ENCODE measurements at places on chromosomes 16 and 17.
A peak's percentile ranks its signal among the peaks of the same experiment; 100 is the strongest.

DNA sequence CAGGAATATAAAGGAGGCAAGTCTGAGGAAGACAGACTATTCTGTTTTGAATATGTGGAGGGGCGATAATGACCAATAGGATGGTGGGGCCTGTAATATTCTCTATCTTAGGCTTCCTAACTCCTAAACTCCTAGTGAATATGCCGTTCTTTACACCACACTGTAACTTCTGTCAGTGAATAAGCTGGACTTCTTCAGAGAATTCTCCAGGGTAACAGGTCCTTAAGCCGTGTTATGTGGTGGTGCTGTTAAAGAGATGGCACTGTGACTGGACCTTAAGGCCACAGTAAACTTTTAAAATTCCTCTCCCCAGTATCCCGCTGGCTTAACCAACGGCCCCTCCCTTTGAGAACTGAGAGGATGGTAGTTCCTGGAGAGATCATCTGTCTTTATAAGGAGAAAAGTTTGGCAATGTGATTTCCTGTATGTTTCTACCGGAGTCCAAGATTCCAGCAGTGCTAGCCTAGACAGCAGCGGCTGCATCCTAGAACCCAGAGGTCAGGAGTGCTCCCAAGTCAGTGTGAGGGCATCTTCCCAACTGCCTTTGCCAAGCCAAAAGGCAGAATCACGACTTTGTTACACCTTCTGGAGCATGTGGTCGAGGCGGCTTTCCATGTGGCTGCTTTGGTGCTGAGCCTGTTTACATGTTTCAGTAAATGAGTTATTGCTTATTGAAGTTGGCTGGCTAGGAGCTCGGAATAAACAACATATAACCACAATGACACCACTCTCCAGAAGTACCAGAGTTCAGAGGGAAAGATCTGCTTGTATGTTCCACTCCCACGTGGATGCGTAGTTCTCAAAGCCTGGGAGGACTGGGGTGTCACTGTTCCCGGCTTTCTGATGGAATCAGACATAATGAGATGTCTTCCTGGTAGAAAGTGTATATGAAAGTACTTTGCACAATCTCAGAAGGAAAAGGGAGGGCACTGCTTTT is 41.0 kb downstream of the TUBD1 start:
- DNase-seq: no peak

GRCh38 chr17:4393806-4394205 is 27.3 kb upstream of the UBE2G1 start:
- no peak for DNase-seq

- DNase-seq: no peak
Measured at GRCh38 chr17:34456121-34456520, 93.1 kb upstream of the CCL1 start.

DNA sequence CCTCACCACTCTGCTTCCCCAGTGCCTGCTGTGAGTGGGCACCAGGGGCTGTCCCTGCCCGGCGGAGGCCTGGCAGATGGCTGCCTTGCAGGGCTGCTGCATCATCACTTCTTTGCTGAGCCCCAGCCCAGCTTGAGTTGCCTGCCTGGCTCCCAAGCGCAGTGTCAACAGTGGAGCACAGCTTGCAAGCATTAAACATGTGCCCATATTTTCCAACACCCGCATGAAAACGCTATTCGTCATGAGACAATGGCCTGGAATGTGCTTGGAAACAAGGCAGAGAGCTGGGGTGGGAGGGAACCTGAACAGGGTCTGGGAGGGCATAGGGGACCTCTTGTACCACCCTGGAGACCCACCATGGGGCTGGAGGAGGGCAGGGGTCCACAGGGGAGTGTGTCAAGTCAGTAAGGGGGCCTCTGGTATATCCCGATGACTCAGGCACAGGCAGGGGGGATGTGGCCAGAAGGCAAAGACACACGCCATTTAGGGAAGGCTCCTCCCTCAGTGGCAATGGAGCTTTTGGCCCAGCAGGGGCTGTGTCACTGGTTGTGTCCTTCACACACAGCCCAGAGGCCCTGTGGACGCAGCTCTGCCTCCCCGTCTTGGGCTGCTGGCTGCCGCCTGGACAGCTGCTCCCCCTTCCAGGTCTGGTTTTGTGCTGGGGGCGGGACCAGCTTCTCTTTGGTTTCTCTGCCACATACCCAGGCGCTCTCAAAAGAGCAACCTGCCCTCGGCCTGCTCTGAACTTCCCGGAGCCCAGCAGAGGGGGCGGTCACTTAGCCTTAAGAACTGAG is 17.4 kb upstream of the MTSS2 start:
- DNase-seq: peak; percentile 76

- DNase-seq: no peak
Measured at GRCh38 chr16:62298600-62298999, 262.4 kb upstream of the CDH8 start.

DNA sequence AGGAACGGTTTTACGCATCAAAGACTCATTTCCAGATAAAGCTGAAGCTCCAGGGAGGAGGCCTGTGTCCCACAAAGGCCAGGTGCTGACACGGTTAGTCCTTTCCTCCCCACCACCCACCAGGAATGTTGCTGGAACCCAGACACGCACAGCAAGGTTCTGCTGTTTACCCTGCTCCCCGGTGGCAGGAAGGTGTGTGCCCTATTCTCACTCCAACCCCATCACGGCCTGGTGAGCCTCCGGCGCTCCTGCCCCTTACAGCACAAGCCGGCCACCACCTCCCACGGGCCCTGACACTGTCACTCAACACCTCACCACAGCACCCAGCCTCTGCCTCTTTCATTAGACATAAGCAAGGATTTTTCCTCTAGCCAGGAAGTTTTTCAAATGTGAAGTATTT is 47.8 kb downstream of the ANKRD11 start:
- no peak for DNase-seq

- no peak for DNase-seq
Measured at GRCh38 chr17:19317359-19318095, 45.0 kb downstream of the B9D1 start.

DNA sequence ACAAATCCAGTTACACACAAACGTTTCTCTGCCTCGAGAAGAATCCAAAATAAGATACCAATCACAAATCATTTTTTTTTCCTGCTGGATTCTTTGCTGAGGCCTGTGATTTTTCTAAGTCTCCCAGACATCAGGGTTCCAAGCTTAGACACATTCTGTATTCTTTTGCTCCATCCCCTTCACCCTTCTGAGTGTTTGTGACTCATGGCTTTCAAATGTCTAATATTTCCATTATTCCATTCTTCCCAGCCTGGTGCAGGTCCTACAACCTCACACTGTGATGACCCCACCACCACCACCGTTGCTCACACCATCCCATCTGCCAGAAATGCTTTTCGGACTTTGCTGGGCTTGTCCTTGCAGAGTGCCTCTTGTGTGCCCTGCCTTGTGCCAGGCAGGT is 480.1 kb downstream of the SOX9 start:
- DNase-seq: no peak

GRCh38 chr16:46986438-46986837 is 13.0 kb upstream of the DNAJA2 start:
- no peak for DNase-seq

GRCh38 chr16:972316-973002 is 1.7 kb upstream of the LMF1 start:
- no peak for DNase-seq

GRCh38 chr16:15574614-15574948 is 68.4 kb downstream of the MARF1 start:
- DNase-seq: no peak

- DNase-seq: no peak
Measured at GRCh38 chr17:50221864-50222545, 20.6 kb upstream of the COL1A1 start.

GRCh38 chr17:71260366-71260940 is 860.4 kb upstream of the SOX9 start:
- DNase-seq: no peak

DNA sequence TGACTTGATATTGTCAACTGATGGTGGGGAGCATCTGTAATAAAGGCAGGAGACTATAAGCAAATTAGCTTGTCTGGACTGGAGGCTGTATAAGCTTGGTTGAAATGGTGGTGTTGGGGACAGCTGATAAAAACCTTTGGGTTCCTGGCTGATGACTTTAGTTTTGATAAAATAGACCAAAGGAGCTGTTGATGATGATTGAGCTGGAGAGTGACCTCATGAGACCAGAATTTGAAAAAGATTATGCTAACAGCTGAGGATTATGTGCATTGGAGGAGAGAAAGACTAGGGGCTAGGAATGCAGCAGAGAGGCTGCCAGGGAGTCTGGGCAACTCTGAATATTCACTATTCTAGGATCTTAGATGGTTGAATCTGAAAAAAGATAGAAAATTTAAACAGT is 8.7 kb upstream of the CDC27 start:
- no peak for DNase-seq

DNA sequence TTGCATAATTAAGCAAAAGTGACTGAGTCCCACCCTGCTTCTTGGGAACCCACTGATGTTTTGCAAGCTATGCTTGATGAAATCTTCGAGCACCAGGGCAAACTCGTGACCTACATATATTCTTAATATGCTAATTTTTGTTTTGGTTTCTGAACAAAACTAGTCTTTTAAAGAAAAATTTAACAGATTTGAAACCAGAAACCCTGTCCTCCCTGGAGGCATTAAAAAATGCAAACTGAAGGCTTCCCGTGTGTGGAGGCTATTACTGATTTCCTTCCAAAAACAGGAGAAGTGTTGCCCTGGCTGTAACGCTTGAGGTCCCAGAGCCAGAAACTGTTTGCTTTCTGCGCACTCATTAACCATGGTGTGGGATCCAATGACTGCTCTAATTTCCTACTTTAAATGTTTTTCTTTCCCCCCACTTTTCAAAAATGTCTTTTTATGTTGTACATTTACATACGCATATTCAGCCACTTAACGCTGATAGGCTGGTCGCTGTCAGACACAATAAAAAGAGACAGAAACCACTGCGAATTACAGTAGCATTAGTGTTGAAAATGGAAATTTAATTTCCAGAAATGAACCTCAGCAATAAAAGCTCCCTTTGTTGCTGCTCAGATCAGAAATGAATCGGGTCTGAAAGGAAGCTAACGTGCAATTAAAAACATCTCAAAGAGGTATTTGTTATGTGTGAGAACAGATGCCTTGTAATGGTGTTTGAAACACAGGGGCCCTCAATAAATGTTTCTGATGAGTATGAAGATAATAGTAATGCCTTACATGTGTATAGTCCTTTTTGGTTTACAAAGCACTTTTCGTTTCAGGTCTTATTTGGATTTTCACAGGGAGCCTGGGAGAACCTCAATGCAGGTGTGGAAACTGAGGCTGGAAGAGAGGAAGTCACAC is 39.9 kb upstream of the IRX6 start:
- no peak for DNase-seq
